ENCODE measurements at places on chromosomes 5 and 9.

DNA sequence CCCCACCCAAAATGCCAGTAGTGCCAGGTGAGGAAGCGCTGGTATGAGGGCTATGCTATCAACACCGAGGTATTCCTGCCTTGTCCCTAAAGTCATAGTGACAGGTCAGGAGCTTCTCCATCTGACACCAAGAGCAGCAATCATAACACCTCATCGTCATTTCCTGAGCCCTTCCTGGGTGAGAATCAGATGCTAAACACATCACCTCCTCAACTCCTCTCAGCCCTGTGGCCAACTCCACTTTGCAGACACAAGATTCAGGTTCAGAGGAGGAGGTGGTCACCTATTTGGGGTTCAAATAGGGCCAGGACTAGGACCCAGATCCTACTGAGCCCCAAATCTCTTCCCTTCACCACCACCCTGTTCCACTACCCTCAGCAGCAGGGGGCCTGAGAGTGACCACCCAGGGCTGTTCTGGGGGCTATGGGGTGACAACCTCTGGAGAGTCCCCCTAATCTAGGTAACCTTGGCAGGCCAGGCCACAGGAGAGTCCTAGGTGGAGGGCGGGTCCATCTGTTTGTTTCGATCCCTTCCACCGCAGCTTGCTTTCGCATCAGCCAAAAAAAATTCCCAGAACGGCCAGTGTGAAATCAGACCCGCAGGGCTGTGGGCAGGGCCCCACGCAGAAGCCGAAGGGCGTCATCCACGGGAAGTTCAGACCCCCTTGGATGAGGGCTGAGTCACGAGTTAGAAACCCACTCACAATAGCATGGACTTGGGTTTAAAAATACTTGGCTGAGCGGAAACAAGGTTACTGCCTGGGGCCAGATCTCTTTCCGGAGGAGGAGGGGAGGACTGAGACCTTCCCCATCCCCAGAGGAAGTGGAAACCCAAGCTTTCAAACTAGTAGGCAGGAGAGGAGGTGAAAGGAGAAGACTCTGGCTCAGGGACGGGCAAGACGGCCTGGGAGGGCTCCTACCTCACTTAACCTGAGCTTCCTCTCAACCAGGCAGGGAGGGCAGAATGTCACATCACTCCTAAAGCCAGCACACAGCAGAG, 8.7 kb downstream of the STK10 start:
- peak; percentile 29 for DNase-seq

DNA sequence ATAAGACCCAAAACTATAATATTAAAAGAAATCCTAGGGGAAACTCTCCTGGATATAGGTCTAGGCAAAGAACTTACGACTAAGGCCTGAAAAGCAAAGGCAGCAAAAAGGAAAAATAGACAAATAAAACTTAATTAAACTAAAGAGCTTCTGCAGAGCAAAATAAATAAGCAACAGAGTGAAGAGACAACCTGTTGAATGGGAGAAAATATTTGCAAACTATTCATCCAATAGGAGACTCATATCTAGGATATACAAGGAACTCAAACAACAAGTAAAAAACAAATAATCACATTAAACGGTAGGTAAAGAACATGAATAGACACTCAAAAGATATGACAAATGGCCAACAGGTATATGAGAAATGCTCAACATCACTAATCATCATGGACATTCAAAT, 318.6 kb downstream of the CSNK1G3 start:
- no peak for DNase-seq

DNA sequence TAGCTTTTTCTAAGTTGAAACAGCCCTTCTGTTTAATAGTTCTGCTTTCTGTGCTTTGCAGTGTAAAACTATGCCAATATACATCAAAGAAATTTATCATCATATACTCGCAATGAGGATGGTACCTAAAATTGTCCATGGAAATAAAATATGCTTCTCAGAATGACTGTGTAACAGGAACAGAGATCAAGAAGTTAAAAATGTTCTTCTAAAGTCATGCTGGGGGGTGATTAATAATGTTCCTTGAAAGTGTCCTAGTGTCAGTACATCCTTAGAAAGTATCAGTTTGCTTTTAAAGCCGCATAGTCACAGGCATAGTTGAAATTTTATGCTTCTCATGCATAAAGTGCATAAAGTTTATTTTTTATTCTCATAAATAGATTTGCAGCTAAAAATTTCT, 4.0 kb upstream of the LRRC70 start:
- no peak for DNase-seq

- peak; percentile 84 for DNase-seq
These were observed 59.1 kb downstream of the ABCA1 start for GRCh38 chr9:104868687-104869404.

GRCh38 chr5:31364881-31365636, 166.8 kb downstream of the DROSHA start:
- peak; percentile 91 for DNase-seq

- DNase-seq = no peak
These were observed 417.4 kb upstream of the RIOK2 start for GRCh38 chr5:97600486-97600885.

DNA sequence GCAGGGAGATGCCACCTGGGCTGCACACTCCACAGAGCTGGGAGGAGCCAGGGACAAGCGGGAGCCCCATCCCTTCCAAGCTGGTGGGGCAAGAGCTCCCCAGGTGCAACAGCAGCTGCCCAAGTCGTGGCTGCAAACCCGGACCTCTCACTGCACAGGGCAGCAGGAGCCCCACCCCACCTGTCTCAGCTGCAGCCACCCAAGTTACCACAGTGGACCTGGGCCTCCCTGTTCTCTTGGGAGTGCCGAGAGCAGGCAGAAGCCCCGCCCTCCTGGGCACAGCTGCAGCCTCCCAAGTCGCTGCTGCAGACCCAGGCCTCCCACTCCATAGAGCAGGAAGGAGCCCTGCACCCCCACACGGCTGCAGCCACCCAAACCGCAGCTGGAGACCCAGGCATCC, 374.1 kb upstream of the ACO1 start:
- no peak for DNase-seq

- DNase-seq = no peak
These were observed 102.7 kb downstream of the FOCAD start for GRCh38 chr9:20786807-20787206.

DNA sequence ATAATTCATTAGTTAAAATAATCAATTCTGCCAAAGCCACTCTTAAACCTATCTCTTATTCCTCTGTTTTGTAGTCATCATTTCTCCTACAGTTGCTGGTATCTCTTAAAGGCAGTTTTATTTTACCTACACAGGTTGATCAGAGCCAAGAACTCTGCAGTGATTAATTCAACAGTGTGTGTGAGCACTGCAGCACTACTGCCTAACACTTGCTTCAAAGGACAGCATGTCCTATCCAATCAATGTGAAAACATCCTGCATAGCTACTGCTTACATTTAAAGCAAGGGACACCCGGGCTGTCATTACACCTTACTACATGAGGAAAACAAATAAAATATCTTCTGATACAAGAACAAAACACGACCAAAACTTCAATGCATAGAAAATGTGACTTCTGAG, 45.1 kb upstream of the HK3 start:
- DNase-seq = no peak

DNA sequence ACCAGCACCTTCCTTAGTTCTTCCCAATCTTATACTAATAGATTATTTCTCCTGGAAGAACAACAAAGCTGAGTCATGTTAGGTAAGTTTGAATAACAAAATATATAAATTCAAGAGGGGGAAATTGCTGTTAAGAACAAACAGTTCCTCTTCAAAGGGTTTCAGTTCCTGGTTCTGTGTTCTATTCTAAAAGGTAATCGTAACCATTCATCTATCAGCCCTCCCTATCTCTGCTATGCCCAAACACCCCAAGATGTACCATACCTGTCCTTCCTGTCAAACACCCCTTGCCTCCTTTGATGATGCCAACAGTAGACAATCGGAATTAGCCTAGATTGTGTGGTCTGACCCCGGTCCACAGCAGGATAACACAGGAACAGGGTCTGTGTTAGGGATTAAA, 4.2 kb upstream of the RNF180 start:
- DNase-seq = no peak

DNA sequence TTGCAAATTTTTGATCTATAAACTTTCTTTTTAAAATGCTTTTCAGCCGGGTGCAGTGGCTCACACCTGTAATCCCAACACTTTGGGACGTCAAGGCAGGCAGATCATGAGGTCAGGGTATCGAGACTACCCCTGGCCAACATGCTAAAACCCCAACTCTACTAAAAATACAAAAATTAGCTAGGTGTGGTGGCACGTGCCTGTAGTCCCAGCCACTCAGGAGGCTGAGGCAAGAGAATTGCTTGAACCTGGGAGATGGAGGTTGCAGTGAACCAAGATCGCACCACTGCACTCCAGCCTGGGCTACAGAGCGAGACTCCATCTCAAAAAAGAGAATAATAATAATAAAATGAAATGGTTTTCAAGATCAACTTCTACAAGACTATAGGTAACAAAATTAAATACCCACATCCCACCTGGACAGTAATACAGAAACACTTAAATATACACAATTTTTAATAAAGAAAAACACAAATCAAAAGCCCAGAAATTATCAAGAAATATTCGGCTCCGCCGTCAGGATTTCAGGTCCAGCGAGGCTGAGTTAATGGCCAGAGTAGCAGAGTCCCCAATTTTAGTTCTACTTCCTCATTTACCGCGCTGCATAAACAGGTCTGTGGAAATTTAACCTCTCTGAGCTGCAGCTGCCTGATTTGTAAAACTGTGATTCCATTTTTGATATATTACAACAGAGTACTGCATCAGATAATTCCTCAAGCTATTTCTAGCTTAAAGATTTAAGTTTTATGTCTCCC, 4.0 kb downstream of the TUT7 start:
- no peak for DNase-seq

- DNase-seq = no peak
These were observed 36.9 kb downstream of the ACTBL2 start for GRCh38 chr5:57445705-57446037.

- no peak for DNase-seq
These were observed 196.5 kb upstream of the EFNA5 start for GRCh38 chr5:107867266-107867665.

- DNase-seq = no peak
These were observed 55.5 kb downstream of the MINAR2 start for GRCh38 chr5:129803403-129803802.

DNA sequence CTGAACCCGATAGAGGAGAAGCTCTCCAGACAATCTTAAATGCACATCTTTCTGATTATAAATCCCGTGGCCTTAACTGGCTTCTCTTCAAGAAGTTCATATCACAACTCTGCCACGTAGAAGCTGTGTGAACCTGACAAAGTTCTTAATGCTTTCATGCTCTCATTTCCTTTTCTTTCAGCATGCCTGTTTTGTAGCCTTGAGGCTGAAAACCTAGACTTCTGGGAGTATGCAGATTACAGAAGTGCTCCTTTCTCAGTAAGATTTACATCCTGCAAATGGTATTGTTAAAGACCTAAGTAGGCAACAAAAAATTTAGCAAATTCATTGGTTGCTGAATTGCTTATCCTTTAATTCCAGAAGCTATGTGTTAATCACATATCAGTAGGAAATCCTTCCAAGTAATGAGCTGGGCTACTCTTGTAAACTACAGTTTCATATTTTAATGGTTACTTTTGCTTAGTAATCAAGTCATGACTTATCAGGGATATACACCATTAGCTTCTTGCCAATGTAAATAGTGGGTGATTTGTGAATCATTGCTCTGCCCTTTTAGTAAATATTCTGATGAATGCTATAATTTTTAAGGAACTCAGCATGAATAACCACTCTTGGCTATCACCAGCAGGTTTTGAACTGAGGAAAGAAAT, 334.7 kb downstream of the FBXL7 start:
- DNase-seq = peak; percentile 82

DNA sequence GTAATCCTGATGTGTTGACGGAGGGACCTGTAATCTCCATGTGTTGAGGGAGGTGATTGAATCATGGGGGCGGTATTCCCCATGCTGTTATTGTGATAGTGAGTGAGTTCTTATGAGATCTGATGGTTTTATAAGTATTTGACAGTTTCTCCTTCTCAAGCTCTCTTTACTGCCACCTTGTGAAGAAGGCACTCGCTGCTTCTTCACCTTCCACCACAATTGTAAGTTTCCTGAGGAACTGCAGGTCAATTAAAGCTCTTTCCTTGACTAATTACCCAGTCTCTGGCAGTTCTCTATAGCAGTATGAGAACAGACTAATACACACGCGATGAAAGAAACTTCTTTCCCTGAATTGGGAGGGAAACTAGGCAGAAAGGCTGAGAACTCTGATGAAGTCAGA, 141.1 kb upstream of the RAD23B start:
- peak; percentile 18 for DNase-seq

- DNase-seq = no peak
These were observed 187.9 kb downstream of the PALM2AKAP2 start for GRCh38 chr9:109967651-109968642.

DNA sequence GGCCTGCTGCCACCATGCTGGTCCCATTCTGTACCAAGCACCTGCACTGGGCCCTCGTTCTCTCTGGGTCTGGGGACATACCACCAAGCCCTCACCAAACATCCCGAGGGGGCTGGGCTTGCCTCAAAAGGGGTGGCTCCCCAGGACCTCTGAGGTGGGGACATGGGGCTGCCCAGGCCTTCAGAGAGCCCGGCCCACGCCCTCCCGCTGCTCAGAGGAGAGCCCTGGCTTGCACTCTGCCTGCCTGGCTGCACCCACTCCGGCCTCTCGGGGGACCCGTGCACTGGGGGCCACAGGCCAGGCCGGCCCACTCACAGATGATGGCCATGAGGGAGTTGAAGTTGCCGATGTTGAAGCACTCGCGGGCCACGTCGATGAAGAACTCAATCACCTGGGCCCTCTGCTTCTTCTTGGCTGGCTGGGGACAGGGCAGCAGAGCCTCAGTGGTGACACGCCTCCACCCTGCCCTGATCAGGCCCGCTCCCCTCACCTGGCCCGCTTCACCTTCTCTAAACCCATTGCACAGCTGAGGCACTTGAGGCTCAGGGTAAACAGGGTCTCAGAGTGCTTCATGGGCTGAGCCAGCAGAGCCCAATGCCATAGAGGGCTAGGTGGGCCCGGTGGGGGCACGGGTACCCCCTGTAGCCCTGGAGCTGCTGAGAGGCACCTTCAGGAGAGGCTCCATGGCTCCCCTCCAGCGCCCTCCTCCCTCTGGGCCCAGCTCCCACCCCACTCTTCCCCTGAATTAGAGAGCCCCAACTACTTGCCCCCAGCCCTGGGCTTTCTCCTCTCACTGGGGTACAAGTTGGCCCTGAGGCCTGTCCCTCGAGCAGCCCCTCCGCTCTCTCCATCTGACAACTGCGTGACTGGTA, 47.7 kb upstream of the RNF130 start:
- no peak for DNase-seq

DNA sequence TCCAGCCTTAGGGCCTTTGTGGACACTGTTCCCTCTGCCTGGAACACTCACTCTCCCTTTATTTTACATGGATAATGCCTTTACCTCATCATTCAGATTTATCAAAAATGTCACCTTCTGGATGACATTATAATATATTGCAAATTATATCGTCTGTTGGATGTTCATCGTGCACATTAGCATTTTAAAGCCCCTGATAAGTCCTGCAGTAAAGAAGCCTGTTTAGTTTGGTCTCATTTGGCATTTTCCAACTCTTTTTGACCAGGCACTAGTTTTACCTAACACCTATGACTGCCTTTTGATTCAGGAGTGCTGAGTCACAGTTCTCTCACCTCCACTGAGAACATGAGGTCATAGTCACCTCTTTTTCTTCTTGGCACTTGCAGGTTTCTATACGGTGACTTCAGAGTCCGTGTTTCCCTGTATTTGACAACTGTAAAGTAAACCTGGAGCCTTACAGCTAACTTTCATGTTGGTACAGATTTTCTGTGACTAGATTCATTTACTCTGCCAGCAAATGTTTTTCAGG, 57.7 kb upstream of the STC2 start:
- DNase-seq = no peak

Measured in fibroblast of skin of scalp (primary cell).